ENCODE measurements at places on chromosomes 4 and X.

DNA sequence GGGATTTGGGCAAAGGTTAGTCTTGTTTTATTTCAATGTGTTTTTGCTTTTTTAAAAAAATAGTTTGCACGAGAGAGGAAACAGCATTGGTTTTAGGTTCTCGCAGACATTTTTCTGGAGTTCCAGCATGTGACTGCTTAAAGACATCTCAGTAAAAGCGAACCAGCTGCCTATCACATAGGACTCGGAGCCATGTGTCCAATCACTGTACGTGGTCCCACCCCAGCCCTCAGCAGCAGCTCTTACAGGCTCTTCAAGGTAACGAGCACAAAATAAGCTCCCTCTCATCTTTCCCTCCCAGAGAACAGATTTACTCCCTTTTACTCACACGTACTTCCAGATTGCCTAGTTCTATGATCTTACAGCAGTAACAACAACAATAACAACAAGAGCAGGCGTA lies 68.7 kb downstream of the MCF2 start:
- no peak for DNase-seq

DNA sequence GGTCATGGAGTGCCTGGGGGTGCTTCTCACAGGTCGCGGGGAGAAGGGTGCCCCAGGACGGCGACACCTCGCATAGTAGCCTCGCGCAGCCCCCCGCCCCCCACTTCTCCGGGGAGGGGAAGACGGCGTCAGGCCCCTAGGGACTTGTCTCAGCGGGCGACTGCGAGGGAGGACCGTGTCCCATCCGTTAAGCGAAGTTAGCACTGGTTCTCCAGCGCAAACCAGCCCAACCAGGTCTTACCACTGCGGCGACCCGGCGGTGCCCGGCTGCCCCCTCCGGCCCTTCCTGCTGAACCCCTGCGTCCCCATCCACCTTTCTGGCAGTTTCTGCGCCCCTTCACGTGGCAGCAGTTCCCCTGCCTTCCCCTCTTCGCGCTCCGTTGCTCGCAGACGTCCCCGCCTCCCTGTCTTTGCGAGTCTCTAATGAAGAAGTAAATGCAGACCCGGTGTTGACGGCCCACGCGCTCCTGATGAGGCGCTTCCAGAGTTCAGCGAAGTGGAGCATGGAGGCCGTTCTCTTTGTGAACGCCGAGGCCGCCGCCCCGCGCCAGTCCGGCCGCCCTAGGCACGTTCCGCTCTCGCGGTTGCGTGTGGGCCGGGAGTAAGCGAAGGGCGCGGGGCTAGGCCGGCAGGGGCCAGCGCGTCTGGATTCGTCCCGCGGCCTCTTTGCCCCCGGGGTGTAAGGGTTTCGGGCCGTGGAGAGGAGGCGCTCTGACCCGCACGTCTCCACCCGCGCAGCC lies 3.0 kb downstream of the SLIT2 start:
- no peak for DNase-seq

- no peak for DNase-seq
Observed at GRCh38 chrX:98068024-98068580, 1184.4 kb downstream of the RPA4 start.

DNA sequence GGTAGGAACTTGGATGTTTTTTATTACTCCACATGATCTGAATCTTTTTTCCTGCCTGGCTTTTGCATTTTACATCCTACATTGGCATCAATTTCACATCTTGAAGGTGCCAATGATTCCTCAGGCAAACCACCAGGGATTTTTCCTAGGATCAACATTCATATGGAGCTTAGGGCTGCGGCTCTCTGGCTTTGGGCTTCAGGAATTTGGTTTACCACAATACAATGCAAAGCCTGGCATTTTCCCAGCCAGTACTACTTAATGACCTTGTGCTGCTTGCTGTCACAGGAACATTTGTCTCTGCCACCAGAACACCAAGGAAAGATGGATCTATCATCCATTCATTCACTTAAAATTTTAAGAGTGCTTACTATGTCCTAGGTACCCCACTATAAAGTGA lies 180.7 kb downstream of the PDGFC start:
- DNase-seq: no peak

- DNase-seq: no peak
Observed at GRCh38 chr4:141684785-141685184, 48.4 kb downstream of the IL15 start.

DNA sequence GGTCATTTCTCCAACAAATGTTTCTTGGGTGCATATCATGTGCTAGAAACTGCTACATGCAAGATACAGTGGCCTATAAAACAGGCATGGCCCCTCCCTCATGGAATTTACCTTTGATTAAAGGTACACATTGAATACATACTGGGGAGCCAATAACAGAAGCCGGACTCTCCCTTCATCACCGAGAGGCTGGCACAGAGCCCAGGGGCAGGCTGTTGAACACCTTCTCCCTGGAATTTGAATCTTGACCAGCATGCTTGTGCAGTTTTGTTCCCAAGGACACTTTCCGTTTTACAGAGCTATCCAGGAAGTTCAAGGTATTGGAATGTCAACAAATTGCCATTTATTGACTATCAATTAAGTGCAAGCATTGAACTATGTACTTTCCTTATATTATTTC lies 33.2 kb downstream of the PPARGC1A start:
- no peak for DNase-seq

DNA sequence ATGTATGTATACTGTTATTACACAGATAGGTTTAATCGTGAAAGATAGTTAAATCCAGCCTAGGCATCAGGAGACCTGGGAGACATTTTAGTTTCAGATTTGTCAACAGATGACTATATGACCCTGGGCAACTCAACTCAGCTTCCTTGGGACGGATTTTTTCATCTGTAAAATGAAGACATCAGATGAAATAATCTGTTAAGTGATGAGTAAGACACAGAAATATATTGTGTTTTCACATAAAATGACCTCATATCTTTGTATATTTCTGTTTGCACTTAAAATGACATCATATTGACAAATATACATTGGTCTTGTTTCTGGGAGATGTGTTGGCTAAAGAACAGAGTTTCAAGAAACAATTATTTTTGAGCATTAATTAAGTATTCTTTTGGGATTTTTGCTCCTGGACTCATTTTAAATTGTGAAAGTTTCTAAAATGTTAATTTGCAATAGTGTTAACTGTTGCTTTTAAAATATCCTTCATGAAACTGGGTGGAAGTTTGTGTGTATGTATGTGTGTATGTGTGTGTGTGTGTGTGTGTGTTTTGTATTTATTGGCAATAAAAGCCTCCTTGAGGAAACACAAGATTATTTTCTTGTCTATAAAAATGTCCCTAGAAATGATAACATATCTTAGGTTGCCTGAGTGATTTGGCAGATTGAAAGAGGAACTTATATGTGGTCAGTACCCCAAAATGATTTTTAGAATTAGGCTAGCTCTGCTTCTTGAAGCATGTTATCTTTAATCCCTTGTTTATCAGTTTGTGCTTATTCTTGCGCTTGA lies 29.1 kb upstream of the MMAA start:
- DNase-seq: no peak

DNA sequence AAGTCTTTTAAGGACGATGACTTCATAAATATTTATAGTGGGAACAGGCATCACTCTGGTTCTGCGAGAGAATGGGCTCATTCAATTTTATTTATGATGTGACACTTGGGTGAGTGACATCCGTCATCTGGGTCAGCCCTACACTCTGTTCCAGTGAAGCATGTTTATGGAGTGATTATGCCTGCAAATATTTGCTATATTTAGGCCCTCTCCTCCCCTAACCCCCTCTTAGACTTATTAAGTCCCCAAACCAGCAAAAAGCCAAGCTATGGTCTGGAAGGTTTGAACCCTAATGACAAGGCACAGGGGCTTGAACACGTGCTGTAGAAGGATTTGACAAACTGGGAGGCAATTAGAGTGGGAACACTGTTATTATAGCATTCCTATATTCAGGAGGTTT lies 55.9 kb downstream of the C4orf51 start:
- no peak for DNase-seq

DNA sequence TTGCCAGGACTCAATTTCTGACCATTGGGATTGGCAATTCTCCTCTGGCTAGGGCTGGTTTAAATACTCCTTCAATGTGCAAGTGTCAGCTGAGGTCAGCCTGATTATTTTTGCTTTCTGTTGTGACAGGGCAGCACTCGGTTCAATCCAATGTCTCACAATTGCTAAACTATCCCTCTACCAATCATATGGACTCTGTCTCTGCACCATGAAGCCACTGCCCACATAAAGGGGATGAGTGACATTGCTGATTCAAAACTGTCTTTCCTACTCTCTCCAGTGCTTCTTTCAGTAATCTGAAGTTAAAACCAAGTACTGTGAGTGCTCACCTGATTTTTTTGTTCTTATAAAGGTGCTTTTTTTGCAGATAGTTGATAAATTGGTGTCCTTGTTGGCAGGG lies 1030.7 kb downstream of the GLUD2 start:
- no peak for DNase-seq

DNA sequence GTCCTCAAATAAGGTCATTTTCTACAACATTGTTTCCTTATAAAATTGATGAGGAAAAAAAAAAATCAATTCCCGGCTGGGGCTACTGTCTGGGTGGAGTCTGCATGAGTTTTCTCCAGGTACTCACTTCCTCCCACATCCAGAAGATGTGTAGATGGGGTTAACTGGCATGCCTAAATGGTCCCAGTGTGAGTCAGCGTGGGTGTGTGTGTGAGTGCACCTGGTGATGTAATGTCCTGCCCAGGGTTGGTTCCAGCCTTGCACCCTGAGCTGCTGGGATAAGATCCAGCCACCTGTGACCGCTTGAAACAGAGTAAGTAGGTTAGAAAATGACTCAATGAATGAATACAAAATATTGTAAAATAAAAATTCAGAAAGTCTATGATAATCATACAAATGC lies 11.1 kb downstream of the USP26 start:
- no peak for DNase-seq

DNA sequence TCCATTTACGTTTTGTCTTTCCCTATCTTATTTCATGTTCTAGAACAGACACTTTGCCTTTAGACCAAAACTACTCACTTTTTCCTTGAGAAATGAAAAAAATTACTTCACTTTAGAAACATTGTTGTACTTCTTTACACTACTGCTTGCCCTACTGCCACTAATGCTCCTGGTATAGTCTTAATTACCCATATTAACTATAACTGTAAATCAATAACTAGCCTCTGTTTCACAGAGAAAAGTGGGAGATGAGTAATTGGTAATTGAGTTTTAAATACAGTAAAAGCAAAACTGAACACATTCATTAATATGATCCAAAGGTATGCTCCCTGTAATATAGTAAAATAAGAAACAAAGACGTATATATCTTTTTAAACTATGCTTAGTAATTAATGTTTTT lies 111.1 kb upstream of the JADE1 start:
- DNase-seq: no peak

DNA sequence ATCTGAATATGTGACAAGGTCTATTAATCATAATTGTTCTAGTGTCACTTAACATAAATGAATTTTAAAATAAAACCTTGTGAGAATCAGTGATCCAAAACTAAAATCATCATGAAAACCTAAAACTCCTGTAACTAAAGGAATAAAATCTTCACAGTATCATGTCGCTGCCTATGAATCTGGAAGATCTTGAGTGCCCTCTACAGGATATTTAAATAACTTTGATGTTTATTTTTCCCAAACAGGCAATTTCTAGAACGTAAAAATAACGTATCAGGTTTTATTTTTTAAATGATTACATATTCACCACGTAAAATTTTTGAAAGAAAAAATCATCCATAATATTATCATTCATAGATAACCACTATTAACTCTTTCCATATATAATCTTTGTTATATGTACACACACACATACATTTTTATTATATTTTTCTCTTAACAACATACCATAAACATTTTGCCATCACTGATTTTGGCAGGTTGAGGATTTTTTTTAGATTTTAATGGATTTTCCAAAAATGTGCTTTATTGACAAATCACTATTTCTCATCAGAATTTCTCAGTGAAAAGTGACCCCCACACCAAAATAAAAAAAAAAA lies 79.6 kb downstream of the COMMD8 start:
- DNase-seq: no peak

DNA sequence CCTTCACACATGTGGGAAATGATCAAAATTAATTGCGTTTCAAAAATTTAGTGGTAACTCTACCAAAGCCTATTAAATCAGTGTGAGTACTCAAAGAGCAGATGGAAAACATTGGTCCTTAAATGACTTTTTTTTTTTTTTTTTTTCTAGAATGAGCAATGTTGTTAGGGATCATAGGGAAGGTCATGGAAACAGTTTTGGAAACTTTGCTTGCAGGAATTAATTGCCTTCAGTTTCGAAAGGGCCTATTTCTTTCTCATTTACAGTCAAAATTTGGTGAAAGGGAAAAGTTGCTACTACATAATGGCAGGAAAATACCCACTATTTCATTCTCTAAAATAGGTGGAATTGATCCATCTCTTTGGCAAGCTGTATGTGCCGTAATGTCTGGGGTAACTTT lies 160.9 kb downstream of the RTL9 start:
- DNase-seq: no peak

DNA sequence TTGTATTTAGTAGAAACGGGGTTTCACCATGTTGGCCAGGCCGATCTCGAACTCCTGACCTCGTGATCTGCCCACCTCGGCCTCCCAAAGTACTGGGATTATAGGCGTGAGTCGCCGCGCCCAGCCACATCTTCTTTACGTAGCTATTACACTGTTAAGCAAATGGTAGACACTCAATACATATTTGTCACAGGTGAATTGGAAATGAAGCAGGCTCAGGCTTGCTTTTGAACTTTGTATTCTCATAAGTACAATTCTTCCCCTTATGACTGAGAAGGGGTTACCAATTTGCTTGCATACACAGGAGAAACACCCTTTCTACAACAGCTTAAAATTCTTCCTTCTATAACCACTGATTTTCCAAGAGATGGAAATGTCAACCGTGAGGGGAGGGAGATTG lies 787 bp upstream of the SRPX2 start:
- no peak for DNase-seq

DNA sequence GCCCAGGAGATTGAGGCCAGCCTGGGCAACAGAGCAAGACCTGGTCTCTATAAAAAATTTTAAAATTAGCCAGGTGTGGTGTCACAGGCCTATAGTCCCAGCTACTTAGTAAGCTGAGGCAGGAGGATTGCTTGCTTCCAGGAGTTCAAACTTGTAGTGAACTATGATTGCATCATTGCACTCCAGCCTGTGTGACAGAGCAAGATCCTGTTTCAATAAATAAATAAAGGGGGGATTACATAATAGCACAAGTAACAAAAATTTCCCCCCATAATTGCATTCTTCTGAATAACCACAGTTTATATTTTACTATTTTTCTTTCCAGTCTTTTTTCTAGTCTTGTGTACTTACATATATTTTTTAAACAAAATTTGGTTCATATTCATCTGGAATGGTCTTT lies 135.6 kb downstream of the CHIC2 start:
- no peak for DNase-seq

DNA sequence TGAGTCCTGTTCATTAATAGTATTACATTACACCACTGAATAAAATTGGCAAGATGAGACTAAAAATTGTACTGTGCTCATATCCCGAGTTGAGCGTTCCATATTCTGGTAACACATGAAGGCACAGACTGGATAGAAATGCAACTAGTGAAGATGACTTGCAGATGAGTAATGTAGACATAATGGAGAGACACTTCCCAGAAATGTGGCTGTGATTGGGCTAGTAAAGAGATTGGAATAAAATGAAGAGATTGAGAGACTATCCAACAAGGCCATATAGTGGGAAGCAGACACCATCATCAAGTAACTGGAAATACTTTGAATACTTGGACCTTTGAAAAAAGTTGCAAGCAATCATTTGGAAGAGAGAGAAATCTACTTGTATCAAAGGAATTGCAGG lies 77.3 kb downstream of the DCAF8L1 start:
- no peak for DNase-seq

GRCh38 chr4:135382280-135382959 lies 1180.8 kb upstream of the PABPC4L start:
- no peak for DNase-seq
